Endothelial cell (in vitro differentiated cells): ENCODE measurements at places on chromosomes 16 and 17. TPM values are rescaled to one million over a fixed set of nuclear protein-coding genes. Genes with fewer than 3 reads are reported as not detected.
A peak's percentile ranks its signal among the peaks of the same experiment; 100 is the strongest.

GRCh38 chr17:29376667-29377270, 13.4 kb upstream of the TAOK1 start:
- H3K36me3 ChIP-seq, result no peaks in the 10 kb centered on the region
- no peak for DNase-seq
- H3K27ac ChIP-seq, result no peak overlapping the region
- H3K27me3 ChIP-seq, result peaks cover 1% of the 10 kb centered on the region
- H3K4me1 ChIP-seq, result peaks cover 6% of the 10 kb centered on the region
- no peak overlapping the region for H3K4me3 ChIP-seq

DNA sequence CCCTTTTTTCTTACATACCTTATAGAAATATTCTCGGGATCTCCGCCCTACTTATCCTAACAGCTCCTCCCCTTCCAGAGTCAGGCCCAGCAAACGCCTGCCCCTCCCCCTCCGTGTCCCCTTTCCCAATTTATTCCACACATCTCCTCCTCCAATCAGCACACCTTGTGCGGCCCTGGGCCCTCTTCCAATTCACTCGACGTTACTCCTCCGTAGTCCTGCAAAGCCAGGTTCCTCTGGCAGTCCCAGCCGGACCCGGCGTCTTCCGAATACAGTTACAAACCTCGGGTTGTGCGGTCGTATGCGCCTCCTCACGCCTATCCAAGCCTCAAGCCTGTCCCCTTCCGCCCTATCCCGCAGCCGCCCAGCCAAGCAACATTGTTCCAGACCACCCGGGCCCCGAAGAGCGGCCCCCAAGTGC, 677 bp downstream of the CBX1 start:
- peak overlapping the region; percentile 80 for H3K27ac ChIP-seq
- H3K27me3 ChIP-seq, result peaks cover 3% of the 10 kb centered on the region
- peaks cover 4% of the 10 kb centered on the region for H3K36me3 ChIP-seq
- DNase-seq, result peak; percentile 35
- peak overlapping the region; percentile 69 for H3K4me3 ChIP-seq
- H3K4me1 ChIP-seq, result peaks cover 3% of the 10 kb centered on the region

DNA sequence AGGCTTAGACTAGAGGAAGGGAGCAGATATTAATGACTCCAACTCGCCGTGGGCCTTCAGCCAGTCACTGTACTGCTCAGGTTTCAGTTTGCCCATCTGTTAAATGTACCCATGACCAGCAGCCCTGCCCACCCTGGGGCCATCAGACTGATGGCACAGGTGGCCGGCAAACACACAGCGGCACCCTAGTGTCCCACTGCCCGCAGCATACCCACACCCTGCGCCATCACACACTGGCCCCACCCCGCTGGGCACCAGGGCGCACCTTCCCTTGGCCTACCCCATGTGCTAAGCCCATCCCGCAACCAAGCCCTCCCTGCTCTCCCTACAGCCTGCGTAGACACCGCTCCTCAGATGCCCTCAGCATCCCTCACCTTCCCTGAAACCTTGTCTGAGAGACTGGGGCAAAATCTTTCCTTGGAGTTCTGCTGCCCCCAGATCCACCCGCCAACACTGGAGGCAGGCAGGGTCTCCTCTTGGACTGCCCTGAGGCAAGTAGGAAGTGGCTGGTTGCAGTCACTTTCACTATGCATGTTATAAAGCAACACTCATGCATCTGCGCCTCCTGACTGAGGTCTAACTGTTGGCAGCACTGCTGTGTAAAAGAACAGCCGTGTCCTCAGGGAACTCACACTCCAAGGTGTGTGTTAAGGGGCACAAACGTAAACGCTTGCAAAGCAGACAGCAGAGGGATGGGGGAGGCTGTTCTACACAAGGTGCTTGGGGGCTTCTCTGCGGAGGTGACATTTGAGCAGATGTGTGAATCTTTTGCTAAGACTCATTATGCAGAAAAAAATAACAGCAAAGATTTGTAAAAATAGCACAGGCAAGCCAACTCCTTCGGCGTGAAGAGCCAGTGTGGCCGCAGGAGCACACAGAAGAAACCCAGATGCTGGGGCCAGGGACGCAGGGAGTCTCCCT, 6.7 kb upstream of the BCAR1 start:
- H3K36me3 ChIP-seq, result peaks cover 12% of the 10 kb centered on the region
- peak overlapping the region; percentile 62 for H3K4me3 ChIP-seq
- peaks cover 65% of the 10 kb centered on the region for H3K4me1 ChIP-seq
- peak overlapping the region; percentile 91 for H3K27ac ChIP-seq
- H3K27me3 ChIP-seq, result peaks cover 18% of the 10 kb centered on the region

- no peak for DNase-seq
- peaks cover 2% of the 10 kb centered on the region for H3K4me1 ChIP-seq
- no peak overlapping the region for H3K4me3 ChIP-seq
- no peaks in the 10 kb centered on the region for H3K36me3 ChIP-seq
Observed at GRCh38 chr17:17856386-17856785, 19.6 kb upstream of the SREBF1 start.

DNA sequence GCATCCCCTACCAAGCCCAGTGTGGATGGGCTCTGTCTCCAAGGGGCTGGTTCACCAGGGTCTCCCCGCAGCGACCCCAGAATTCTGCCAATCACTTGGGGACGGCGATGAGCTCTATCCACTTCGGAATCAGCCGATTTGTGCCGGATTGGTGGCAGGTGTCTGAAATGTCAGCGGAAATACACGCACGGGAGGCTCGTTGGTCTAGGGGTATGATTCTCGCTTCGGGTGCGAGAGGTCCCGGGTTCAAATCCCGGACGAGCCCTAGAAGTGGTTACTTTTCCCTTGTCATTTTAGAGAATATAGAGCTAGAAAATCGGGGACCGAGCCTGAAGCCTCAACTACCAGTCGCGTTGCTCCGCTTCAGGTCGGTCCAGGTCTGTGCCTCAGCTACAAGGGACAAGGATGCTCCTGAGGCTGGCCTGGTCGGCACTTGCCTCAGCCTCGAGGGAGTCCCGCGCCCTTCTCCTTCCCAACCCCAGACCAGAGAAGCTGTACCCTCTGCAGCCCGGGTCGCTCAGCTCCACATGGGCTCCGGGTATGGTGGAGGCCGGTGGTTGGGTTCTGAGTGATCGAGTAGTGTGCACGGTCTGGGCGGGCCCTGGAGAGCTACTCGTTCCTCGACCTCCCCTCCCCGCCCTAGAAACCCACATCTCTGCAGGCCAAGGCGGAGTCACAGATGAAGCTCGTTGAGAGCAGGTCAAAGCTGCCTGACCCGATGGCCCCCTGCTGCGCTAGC, 16.0 kb upstream of the OR1F1 start:
- no peak overlapping the region for H3K4me3 ChIP-seq
- peaks cover 17% of the 10 kb centered on the region for H3K4me1 ChIP-seq
- H3K36me3 ChIP-seq, result no peaks in the 10 kb centered on the region

DNA sequence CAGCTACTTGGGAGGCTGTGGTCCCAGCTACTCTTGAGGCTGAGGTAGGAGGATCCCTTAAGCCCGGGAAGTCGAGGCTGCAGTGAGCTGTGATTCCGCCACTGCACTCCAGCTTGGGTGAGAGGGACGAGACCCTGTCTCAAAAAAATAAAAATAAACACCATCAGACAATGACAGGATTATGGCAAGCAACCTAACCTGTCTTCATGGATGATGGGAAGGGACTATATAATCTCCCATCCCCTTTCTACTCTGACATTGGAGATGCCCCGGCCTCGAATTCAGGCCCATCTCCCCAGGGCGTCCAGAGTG, 893 bp downstream of the TRIM25 start:
- peaks cover 15% of the 10 kb centered on the region for H3K27me3 ChIP-seq
- no peak for DNase-seq
- H3K36me3 ChIP-seq, result no peaks in the 10 kb centered on the region
- peaks cover 12% of the 10 kb centered on the region for H3K4me1 ChIP-seq
- peak overlapping the region; percentile 91 for H3K4me3 ChIP-seq

GRCh38 chr17:5069724-5070123, 8.5 kb upstream of the ZFP3 start:
- peaks cover 6% of the 10 kb centered on the region for H3K27me3 ChIP-seq
- H3K4me1 ChIP-seq, result peaks cover 14% of the 10 kb centered on the region
- no peak overlapping the region for H3K4me3 ChIP-seq
- H3K27ac ChIP-seq, result no peak overlapping the region

The TAC4 gene
- total RNA-seq, result not detected
